ENCODE measurements at places on chromosomes 7 and 10.
A peak's percentile ranks its signal among the peaks of the same experiment; 100 is the strongest.

DNA sequence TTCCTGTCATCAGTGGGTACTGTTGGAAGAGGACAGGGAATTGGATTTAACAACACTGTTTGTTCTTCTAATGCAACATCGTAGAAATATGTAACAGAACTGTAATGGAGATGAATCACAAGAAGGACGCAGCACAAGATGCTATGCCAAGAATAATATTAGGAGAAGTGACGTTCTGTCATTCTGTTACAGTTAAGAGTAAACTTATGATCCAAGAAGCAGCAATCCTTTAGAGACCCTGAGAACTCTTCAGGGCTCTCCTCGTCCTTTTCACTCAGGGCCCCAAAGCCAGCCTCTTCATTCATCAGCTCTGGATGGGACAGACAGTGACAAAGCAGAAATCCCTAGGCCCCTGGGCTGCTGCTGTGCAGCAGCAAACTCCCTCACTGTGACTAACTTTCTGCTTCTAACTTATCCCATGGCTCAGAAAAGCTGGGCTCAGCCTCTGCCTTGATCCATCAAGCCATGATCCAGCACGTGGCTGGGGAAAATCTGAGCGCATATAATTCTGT lies 8.7 kb upstream of the IL6 start:
- DNase-seq, result no peak

DNA sequence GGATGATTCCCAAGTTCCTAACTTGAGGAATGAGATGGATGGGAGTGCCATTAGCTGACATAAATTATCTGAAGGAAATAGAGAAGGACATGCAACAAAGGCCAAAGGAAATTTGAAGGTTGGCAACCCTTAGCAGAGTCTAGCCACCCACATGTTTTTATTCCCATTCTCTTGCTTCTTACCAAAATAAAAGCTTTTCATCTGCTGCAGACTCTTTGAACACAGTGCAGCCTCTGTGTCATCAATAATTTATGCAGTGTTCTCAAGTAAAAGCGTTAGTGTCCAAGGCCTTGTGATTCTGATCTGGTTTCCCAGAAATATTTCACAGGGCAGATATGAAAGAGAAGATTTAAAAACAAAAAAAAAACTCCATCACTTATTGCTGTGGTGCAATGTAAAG lies 98.5 kb downstream of the ST7 start:
- no peak for DNase-seq

DNA sequence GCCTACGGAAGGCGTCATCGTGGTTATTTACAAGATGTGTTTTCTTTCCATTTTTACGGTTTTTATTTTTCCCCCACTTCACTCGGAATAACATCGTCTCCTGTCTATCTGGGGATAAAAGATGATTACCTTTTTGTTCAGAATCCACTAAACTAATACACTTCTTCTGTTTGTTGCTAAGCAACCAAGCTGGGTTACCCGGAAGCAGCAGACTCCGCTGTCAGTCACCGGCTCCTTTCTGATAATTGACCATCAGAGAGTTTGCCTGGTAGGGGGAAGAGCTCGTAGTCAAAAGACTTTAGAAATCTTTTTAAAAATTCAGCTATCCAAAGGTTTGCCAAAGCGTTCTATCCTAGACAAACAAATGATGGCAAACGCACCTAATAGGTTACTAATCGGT lies 75.0 kb upstream of the SFMBT2 start:
- DNase-seq, result no peak

DNA sequence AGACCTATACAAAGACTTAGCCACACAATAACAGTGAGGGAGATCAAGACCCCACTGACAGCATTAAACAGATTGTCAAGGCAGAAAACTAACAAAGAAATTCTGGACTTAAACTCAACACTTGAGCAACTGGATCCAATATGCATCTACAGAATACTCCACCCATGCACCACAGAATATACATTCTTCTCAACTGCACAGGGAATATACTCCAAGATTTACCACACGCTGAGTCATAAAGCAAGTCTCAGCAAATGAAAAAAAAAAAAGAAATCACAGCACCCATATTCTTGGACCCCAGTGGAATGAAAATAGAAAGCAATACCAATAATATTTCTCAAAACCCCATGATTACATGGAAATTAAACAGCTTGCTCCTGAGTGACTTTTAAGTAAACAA lies 680.2 kb downstream of the PCDH15 start:
- no peak for DNase-seq

GRCh38 chr10:93346694-93347093 lies 135.4 kb downstream of the MYOF start:
- DNase-seq, result no peak

DNA sequence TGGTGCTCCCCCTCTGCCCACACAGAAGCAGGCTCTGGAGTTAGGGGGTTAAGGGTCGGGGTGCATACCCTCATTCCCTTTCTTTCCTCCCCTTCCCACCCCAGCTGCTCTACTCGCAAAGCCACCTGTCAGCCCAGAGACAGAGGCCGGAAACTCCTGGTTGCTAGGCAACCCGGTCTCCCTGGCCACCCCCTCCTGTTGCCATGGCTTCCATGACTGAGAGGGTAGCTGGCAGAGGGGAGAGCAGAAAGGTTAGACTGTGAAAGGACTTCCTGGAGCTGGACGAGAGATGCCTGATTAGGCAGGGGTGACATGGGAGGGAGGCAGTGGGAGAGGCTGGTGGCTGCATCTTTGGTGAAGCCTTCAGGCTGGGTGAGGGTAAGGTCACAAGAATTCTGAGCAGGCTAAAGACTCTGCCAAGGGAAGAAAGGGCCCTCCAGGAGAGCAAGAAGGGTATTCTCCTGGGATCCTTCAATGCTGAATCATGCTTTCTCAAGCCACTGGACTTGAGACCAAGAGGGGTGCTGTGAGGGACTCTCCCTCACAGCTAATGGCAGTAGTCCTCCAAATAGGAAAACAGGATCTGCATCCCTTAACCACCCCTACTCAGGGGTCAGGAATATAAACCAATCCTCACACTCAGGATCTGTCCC lies 5.4 kb downstream of the PSD start:
- peak; percentile 67 for DNase-seq

- peak; percentile 57 for DNase-seq
Observed at GRCh38 chr7:74174606-74175082, 488 bp downstream of the EIF4H start.

- no peak for DNase-seq
Observed at GRCh38 chr10:45625879-45626278, 46.7 kb downstream of the ZFAND4 start.

DNA sequence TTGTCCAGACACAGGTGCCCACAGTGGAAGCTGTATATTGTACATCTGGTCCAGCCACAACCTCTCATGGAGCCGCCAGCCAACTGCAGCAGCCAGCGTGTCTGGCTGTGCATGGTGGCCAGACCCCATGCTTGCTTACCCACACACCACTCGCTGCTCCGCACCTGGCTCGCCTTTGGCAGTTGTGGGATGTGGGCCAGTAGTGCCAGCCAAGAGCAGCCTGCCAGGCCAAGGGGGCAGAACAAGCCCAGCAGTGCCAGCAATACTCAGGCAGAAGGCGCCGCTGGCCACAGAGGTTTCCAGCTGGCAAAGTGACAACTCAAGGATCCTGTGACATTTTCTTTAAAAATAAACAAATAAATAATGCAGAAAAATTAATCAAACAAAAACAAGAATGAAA lies 11.7 kb upstream of the TMEM243 start:
- DNase-seq, result no peak

- no peak for DNase-seq
Observed at GRCh38 chr7:71775648-71776047, 636.5 kb downstream of the CALN1 start.

DNA sequence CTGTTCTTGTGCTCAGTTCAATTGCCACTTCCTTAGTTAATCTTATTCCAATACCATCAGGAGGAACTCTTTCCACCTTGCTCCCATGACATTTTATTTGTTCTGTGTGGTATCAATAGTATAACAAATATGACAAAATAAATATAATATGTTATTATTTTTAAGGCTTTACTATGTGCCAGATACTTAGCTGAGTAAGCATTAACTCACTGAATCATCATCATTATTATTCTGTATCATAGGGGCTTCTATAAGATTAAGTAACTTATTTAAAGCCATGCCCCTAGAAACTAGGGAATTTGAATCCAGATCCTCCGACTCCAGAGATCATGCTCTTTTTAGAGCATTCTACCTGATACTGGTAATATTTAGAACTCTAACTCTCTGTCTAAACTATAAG lies 33.5 kb upstream of the SKAP2 start:
- DNase-seq, result no peak

DNA sequence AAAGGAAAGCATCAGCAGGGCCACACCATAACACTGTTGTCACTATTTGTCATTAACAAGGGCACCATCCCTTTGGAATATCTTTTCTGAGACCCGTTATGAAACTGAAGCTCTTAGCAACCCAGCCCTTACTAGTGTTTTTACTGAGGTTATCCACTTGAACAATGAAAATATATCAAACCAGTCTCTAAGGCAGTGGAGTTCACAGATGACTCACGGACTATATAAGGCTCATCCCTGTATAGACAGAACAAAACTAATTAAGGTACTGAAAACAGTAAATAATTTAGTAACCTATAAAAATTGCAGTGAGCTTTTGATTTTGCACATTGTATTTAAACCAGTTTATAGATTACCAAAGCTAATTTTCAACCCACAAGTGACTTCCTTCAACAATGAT lies 196.0 kb downstream of the ELAPOR2 start:
- no peak for DNase-seq

DNA sequence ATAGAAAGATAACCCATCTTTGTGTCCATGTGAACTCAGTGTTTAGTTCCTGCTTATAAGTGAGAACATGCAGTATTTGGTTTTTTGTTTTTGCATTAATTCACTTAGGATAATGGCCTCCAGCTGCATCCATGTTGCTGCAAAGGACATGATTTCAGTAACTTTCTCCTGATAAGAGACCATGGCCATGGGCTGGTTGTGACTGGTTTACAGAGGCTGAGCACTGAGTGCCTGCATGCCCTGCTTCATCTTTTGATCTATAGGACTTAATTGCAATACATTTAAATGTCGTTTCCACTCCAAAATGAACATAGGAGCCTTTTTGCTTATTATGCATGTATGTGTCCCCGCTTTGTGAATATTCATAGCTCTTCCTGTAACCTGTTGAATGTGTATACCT lies 101.3 kb upstream of the IGFBP3 start:
- no peak for DNase-seq

GRCh38 chr10:95423164-95424005 lies 132.6 kb upstream of the PDLIM1 start:
- DNase-seq, result no peak

DNA sequence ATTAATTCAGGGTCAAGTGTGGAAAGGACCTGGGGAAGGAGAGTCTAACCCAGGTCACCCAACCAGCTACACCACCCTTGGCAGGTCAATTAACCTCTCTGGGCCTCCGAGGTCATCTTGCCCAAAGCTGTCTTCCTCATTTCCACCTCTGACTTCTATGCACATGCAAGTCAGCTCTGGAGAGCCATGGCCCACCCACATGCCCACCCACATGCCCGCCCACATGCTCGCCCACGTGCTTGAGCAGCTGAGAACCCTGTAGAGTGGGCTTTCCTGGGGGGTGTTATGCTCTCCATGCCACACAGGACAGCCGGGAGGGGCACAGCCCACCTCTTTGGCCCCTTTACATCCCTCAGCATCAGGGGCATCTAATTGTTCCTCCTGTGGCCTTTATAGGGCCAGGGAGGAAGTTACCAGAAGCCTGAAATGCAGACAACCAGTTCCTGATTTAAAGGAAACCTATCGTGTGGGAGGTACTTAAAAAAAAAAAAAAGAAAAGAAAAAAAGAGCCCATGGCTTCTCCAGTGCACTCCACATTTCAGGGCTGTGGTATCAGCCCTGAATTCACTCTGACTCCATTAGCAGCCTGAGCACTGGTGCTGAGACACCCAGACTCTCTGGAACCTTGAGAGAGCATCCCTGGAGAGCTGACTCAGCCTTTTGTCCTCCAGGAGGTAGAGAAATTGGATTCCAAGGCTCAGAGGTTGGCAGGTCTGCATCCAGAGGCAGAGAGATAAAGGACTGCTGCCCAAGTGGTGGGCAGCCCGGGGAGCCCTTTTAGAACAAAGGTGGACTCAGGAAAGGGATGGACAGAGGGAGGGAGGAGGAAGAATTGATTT lies 176.2 kb upstream of the ZMIZ1 start:
- no peak for DNase-seq

GRCh38 chr7:12281038-12281437 lies 69.9 kb downstream of the TMEM106B start:
- DNase-seq, result no peak

DNA sequence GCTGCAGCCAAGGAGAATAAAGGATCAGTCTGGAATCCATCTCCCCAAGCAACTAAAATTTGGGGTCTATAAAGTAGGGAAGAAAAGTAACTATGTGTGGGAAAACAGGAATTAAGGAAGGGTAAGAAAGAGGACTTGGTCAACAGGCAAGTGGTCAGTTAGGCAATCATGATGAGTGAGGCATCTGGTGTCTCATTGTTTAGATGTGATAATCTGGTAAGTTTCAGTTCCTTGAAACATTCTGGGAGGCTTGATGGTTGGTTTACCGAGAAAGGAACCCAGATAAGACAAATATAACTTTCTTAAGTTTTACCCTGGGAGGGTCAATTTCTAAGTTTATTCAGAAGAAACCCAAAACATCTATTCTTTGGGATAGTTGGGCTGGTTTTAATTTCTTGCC lies 22.3 kb downstream of the HYAL4 start:
- DNase-seq, result no peak

DNA sequence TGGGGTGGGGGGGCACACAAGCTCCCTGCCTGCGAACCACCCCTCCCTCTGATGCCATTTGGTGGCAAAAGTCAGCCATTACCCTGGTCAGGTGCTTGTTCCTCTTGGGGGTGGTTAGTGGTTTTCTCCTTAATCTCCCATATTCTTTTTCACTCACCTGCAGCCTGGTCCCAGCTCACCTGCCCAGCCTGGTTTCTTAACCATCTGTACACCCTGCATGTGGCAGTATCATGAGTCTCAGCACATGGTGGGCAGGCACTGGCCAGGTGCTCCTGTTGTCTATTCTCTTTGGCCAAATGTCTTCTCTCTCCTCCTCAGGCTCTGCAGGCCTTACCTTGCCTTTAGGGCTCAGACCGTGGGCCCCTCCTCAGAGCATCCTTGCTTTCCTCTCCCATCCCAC lies 30.5 kb downstream of the OGDH start:
- no peak for DNase-seq

DNA sequence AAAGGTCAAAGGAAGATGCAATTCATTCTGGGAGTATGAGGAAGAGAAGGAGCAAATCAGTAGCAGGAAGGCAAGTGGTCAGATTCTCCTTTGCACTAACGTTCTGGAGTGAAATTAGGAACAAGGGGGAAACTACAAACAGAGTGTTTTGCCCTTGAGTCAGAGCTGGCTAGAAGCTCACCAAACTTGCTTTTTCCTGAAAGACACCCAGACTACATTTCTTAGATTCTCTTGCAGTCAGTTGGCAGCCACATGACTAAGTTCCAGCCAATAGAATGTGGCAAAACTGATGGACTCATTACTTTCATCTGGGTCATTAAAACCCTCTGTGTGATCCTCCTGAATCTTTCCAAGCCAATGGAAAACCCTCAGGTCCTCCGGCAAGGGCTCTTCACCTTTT lies 18.6 kb upstream of the DLX5 start:
- DNase-seq, result no peak

DNA sequence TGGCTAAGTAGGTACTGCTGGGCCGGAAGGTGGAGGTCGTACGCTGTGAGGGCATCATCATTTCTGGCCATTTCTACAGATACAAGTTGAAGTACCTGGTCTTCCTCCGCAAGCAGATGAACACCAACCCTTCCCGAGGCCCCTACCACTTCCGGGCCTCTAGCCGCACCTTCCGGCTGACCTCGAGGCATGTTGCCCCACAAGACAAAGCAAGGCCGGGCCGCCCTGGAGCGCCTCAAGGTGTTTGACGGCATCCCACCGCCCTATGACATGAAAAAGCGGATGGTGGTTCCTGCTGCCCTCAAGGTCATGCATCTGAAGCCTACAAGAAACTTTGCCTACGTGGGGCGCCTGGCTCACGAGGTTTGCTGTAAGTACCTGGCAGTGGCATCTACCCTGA lies 56.8 kb downstream of the ATXN7L1 start:
- no peak for DNase-seq
